Putamen (tissue), 1 donor: ENCODE measurements at places on chromosomes 4 and X.

DNA sequence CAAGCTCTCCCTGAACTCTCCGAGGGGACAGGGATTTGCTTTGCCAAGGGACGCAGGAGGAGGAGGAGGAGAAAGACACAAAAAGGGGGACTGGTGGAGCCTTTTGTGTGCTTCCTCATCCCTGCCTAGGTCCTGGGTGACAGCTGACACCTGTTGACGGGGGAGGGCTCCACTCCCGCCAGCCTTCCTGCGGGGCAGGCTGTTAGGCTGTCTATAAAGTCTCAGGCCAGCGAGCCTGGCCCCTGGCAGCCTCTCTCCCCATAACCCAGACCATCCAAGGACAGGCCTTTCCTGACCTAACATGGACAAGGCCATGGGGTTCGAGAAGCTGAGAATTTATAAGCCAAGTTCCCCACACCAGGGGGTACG, 832 bp upstream of the EVC2 start:
- no peak for DNase-seq

- DNase-seq = no peak
Measured at GRCh38 chr4:158280856-158281255, 70.6 kb downstream of the TMEM144 start.

GRCh38 chr4:40389986-40390385, 54.9 kb downstream of the CHRNA9 start:
- no peak for DNase-seq

GRCh38 chrX:4627414-4627813, 914.0 kb upstream of the PRKX start:
- DNase-seq = no peak

DNA sequence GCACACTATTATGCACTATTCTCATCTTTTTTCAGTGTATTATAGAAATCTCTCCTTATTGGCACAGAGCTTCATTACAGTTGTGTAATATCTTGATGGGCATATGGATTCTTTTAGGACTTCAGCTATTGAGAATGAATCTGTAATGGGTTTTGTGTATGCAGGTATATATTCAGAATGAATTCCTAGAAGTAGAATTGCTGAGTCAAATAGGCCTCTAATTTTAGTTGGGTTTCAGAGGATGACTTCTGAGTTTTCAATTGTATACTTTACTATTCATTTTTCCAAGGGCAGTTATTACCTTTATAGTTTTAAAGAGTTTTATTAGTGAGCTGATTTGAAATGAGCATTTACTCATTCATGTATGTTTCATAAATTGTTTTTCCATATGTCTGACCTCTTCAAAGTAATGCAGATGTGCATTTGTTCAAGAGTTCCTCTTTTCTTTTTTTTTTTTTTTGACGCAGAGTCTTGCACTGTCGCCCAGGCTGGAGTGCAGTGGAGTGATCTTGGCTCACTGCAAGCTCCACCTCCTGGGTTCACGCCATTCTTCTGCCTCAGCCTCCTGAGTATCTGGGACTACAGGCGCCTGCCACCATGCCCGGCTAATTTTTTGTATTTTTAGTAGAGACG, 19.5 kb downstream of the CASP6 start:
- no peak for DNase-seq

DNA sequence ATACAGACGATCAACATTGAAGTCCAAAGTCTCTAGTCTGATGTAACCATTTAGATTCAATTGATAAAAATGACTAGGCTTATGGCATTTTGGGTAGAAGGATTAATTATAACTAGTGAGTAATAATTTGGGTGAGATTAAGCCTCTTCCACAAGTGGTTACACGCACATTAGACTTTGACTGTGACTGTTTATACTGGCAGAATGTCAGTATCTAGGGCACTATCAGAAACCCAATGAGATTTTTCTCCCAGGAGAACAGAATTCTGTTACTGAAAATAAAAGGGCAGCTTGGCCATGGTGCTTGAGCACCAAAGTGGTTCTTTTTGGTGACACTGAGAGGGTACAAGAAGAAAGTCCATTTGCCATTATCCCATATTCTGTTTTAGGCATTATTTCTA, 3.3 kb downstream of the PLS3 start:
- DNase-seq = no peak

DNA sequence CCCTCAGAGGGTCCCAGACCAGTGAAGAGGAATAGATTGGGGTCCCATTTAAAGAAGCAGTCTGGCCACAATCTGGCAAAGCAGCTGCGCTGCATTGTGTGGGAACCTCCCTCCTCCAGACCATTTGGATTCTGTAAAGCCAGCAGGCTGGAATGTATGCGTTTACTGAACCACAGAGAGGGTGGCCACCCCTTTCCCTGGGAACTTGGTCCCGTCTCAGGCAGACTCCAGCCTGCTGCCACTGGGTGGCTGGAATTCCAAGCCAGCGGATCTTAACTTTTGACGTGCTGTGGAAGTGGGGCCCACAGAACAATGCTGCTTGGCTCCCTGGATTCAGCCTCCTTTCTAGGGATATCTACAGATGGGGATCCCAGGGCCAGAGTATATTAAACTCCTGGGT, 307.2 kb downstream of the DACH2 start:
- DNase-seq = no peak

DNA sequence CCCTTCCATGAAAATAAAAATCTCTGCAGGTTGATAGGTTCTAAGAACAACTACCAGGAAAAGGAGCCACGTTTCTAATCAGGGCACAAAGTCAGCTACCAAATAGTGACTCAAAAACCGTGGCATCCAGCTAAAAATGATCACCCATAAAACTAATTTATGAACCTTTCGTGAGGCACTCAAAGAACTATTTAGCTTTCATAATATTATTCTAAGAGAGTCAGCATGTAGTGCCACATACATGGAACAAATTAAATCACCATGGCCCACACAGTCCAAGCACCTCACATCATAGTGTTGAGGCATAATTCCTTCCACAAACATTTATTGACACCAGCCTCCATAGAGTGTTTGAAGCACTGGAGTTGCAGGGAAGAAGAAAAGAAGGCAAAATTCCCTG, 252.0 kb upstream of the PPARGC1A start:
- no peak for DNase-seq

- no peak for DNase-seq
Measured at GRCh38 chr4:88390128-88390527, 11.5 kb downstream of the HERC6 start.

DNA sequence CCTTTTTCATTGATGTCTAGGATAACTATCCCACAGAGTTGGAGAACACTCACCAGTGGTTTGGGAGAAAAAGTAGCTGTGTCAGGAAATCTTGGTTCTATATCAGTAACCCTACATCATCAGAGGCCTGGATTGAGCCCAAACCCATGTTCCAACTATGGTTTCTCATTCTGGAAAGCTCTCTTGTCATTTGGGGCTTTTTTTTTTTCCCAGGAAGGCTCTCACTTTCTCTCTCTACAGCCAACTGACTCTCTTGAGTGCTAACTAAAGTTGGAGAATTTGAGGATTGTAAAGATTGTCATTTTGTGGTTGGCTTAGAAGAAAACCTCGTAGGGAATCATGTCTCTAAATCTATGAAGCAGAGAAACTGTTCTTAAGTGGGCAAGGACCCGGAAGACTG, 228.2 kb upstream of the DIPK2B start:
- DNase-seq = no peak

- no peak for DNase-seq
Measured at GRCh38 chr4:128823025-128823661, 13.6 kb downstream of the JADE1 start.

DNA sequence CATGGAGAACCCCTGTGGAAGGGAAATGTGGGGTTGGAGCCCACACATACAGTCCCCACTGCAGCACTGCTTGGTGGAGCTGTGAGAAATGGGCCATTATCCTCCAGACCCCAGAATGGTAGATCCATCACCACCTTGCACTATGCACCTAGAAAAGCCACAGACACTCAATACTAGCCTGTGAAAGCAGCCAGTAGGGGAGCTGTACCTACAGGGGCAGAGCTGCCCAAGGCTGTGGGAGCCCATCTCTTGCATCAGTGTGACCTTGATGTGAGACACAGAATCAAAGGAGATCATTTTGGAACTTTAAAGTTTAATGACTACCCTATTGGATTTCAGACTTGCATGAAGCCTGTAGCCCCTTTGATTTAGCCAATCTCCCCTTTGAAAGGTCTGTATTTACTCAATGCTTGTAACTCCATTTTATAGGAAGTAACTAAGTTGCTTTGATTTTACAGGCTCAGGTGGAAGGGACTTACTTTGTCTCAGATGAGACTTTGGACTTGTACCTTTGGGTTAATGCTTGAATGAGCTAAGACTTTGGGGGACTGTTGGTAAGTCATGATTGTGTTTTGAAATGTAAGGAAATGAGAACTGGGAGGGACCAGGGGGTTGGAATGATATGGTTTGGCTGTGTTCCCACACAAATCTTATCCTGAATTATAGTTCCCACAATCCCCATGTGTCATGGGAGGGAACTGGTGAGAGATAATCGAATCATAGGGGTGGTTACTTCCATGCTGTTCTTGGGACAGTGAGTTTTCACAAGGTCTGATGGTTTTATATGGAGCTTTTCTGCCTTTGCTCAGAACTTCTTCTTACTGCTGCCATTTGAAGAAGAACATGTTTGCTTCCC, 352.6 kb downstream of the INPP4B start:
- DNase-seq = no peak

DNA sequence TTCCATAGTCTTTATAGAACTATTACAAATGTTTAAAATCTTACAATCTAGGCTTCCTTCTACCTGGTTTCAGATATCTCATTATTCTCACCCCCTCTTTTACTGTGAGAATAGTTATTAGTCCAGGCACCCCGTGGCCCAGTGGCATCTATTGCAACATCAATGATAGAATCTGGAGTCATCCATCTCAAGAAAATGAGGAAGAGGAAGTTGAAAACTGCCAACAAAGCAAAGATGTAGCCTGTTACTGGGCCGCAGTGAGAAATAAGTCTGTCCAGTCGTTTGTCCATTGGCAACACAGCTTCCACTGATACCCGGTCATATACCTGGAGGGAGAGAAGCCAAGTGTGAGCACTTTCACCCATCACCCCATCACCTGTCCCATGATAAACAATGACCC, 6.0 kb upstream of the ASB11 start:
- DNase-seq = no peak

- DNase-seq = no peak
Measured at GRCh38 chr4:55468724-55469123, 73.0 kb downstream of the TMEM165 start.

DNA sequence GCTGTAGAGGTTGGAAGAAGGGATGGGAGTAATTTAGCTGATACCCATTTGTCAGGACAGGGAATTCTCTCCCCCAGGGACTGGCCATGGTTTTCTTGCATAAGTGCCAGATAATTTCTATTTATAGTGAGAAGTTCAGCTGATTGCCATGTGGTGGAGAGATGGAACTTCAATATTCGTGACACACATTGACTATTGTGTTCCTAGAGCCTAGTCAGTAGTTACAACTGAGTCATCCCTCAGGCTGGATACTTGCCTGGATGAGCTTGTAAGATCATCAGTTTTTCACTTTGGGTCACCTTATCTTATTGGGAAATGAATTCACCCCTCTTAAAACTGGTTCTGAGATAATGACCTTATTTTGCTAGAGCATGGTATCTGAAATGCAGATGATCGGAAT, 32.2 kb downstream of the CFAP299 start:
- no peak for DNase-seq

- peak; percentile 21 for DNase-seq
Measured at GRCh38 chr4:152973629-152974467, 37.7 kb downstream of the FHDC1 start.

DNA sequence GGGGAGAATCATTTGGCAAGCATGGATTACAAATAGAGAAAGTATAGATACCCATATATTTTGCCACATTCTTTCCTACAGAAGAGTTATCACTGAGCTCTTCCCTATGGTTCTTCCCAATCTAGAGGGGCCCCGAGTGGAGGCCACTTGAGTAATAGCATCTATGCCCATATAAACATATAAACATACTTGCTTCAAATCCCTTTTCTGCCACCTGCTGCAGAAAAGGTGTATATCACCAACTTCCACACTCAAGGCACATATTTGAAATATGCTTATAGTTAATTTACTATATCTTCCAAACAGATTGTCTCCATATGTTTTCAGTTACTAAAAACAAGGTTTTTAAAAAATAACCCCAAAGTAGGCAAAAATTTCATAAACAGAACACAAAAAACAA, 642.8 kb upstream of the DIPK2B start:
- no peak for DNase-seq

DNA sequence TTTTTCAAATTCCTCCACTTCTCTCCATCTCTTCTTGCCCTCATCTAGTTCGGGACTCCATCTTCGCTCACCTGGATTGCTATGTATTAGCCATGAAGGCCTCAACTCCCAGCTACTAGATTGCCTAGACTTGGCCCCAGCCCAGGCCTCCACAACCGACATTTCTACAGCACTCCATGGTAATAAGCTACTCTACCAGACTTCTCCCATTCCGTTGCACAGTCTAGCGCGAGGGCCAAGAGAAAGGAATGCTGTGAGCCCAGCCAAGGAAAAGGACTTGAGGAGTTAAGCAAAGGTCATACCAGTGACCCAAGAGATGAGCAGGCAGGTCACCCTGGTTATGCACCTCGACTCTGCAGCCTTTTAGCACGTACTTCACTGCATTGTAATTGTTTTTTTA, 75.6 kb downstream of the SOWAHB start:
- no peak for DNase-seq

- DNase-seq = no peak
Measured at GRCh38 chr4:79442422-79442821, 34.4 kb upstream of the GK2 start.

DNA sequence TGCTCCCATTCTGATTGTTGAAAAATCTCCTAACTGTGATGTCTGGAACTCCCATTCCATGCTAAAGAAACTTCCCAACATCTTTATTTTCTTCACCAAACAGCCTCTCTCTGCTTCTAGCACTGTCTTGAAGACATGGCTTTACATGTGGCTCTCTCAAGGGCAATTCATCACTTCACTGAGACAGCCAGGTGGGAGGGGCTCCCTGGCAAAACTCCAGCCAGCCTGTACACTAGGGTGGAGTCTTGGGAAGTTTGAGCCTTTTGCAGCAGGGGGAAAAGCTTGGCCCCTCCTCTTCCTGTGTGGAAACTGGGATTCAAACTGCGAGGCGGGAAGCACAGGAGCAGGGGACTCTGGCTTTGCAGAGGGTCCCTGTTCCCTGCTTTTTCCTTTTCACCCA, 130.5 kb upstream of the TTC29 start:
- no peak for DNase-seq

DNA sequence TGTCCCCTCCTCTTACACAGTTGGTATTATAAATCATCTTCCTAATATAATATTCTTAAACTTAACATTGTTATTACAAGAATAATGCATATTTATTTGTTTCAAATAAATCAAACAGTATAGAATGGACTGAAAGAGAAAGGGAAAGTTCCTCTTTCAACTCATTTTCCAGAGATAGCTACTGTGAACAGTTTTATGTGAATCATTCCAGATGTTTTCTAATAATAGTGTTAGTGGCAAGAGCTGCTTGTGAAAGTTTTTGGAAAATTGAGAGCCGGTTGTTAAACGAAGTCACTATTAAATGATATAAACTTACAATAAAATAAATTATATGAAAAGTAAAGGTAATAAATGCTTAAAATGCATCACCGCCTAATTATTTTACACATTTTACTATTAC, 14.6 kb downstream of the TMSB4X start:
- DNase-seq = no peak
